ENCODE measurements at places on chromosomes 7 and 10. TPM values are rescaled to one million over a fixed set of nuclear protein-coding genes. Genes with fewer than 3 reads are reported as not detected.

DNA sequence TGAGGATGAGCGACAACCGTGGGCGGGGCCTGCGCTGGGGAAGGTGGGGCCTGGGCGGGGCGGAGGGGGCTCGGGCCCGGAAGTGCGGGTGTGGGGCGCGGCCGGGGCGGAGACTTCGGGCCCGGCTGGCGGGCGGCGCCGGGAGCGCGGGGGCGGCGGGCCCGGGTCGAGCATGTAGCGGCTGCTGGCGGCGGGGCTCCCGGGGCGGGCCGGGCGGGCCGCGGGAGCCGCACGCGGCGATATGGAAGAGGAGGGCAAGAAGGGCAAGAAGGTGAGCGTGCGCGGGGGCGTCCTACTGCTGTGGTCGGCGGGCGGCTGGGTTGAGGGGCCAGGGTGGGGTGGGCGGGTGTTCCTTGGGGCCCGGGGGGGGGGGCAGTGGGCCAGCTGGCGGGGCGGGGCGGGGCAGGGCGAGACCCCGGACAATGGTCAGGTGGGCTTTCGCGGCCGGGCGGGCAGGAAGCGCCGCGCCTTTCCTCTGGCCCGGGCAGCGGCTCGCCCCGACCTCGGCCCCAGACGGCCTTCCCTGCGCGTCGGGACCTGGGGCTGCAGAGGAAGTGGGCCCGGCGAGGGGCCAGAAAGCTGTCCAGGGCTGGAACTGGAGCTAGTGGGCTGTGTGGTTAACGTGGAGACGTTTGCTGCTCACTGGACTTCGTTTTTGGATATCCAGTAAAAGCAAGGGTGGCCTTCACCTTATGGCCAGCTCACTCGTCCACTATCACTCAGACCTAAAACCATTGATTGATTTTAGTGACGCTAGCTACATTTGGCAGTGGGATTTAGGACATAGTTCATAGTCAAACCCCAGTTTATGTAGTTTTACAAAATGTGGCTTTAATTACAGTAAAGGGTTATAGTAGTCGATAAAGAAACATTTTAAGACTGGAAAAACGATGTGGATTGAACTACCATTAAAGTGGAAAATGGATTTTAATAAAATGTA, at the start of gene CCM2:
CCM2 (plus strand) TSS at position 109 of the 940 bp plus-strand sequence; CDS start at position 242, 133 bp downstream.
- DNase-seq, result peak; percentile 46

DNA sequence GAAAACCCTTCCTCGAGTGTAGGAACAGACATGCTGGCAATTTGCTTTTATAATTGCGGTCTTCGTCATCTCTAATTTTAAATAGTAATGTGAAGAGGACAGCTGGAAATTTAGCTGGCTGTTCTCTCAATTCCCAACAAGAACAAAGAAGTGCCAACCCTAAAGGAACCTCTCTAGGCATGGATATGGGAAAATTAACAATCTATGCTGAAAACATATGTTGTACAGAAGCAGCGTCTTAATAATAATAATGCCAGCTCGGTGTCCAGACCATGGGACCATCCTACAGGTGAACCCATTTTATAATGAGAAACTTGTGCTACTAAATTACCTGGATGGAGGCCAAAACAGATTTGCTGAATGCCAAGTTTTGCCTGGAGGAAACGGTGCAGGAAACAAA, 641.4 kb upstream of the MGMT start:
- DNase-seq, result no peak

The CLDN4 gene
- 2.8 TPM for total RNA-seq

GRCh38 chr7:25314731-25315267, 86.5 kb upstream of the NPVF start:
- no peak for DNase-seq
